Activated T-cell treated with anti-CD3 and anti-CD28 coated beads for 1 hour (primary cell): ENCODE measurements at places on chromosomes 1 and 21.

DNA sequence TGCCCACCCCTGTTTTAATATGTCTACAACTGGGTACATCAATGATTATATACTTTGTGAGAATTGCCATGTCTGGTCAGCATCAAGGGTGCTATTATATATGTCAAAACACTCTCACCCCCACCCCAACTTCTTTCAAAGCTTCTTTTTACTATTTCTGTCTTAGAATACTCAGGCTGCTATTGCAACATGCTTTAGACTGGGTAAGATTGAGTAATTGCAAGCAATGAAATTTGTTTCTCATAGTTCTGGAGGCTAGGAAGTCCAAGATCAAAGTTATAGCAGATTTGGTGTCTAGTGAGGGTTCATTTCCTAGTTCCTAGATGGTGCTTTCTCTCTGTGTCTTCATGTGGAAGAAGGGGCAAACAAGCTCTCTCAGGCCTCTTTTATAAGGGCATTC lies 100.5 kb upstream of the KCNK1 start:
- DNase-seq, result no peak

DNA sequence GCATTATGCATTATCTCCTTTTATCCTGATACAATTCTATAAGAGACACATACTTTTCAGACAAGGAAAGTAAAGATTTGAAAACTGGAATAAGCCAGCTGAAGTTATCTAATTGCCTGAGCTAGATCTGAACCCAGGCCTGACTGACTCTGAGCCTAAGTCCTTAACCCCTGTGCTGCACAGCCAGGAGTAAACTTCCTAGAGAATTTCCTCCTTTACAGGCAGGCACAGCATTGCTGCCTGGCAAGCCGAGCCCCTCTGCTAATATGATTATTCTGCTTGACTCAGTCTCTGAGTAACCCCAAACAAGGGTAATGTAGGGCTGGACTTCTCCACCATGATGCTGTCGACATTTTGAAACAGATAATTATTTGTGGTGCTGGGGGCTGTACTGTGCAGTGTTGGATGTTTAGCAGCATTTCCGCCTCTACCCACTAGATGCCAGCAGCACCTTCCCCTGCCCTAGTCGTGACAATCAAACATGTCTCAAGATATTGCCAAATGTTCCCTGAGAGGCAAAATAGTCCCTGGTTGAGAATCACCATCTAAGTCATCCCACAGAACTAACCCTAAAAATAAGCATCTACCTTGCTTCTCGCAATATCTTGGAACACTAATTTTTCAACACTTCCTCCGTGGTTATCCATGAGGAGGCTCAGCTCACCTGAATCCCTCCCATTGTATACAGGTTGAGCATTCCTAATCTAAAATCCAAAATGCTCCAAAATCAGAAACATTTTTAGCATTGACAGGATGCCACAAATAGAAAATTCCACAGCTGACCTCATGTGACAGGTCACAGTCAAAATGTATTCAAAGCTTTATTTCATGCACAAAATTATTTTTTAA lies 18.5 kb downstream of the CAMK1G start:
- DNase-seq, result no peak

DNA sequence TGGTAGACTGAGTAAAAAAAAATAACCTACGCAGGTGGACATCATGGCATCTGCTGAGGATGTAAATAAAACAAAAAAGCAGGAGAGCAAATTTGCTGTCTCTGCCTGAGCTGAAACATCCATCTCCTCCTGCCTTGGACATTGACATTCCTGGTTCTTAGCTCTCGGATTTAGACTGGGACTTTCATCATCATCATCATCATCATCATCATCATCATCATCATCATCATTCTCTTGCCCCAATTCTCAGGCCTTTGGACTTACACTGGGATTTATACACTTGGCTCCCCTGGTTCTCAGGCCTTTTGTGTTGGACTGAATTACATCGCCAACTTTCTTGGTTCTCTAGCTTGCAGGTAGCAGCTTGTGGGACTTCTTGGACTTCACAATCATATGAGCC lies 308.4 kb upstream of the BEND5 start:
- no peak for DNase-seq

DNA sequence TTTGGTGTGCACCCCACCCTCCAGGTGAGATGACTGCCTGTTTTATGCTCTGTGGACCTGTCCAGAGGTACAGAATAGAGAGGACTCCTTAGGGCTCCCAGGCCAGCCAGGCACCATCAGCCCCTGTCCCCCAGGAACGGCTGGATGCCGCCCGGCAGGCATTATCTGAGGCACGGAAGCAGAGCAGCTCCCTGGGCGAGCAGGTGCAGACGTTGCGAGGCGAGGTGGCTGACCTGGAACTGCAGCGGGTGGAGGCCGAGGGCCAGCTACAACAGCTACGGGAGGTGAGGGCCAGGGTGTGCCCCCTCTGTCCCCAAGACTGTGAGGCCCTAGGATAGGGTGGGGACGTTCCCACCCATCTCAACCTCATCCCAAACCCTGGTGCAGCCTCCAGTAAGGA lies 10.8 kb downstream of the MFAP2 start:
- DNase-seq, result no peak

DNA sequence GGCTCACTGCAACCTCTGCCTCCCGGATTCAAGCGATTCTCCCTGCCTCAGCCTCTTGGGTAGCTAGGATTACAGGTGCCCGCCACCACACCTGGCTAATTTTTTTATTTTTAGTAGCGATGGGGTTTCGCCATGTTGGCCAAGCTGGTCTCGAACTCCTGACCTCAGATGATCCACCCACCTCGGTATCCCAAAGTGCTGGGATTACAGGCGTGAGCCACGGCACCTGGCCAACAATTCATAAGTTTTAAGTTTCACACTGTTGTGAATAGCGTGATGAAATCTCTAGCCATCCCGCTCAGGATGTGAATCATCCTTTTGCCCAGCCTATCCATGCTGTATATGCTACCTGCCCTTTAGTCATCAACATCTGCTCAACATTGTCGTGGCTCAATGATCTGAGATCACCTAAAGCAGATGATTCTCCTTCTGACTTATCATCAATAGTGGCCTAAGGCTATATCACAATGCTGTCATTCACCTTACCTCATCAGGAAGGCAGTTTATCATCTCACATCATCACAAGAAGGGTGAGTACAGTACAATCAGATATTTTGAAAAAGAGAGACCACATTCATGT lies 2.6 kb downstream of the PFDN2 start:
- no peak for DNase-seq

- peak; percentile 7 for DNase-seq
Observed at GRCh38 chr1:210726621-210727020, 397.9 kb downstream of the HHAT start.

- DNase-seq, result no peak
Observed at GRCh38 chr1:94276988-94277434, 39.6 kb upstream of the ARHGAP29 start.

DNA sequence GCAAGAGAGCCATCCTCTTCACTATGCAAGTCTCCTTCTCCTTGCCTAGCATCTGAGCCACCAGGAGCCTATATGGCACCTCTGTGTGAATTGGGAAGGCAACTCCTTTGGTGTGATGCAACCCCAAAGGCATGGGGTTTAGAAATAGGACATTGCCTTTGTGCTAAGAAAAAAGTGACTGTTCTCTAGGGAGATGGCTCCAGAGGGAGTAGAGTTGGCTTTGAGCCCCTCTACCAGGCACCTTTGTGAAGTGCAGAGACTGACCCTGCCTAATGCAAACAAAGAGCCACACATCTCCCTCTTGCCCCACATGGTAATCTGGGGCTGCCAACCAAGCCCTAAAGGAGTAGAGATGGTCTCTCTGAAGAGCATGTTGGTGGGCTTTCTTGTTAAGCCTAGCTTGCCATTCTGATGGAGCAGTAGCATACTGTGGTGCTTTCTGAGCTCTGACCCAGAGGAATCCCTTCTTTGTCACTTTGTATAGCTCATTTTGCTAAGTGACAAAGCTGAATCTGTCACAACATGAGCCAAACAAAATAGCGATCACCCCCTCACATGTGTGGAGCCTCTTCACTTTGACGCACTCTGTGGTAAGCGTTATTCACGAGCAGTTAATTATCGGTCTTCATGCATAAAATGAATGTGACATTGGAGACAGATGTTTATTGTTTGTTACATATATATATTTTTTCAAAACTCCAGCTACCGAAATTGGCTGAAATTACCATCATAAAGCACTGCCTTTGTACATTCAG lies 74.4 kb downstream of the RWDD3 start:
- no peak for DNase-seq

- no peak for DNase-seq
Observed at GRCh38 chr1:160713161-160713560, 1.5 kb upstream of the CD48 start.

DNA sequence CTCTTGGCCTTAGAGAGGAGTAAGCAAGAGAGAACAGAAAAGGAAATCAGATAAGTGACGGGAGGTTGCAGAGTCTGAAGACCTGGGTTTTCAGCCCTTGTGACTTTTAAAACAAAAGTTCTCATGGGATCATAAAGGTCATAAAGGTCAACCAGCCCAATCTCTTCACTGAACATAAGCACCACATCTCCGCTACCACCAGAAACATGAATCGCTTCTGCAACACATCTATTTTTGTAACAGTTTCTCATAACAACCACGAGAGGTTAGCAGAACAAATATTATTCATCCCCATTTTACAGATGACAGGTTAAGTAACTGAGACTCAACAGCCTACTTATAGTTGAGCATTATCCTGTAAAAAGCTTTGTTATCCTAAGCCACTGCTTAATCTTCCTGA lies 5.9 kb downstream of the TRAPPC3 start:
- DNase-seq, result no peak

- DNase-seq, result no peak
Observed at GRCh38 chr1:113676524-113676923, 82.8 kb downstream of the PHTF1 start.

- no peak for DNase-seq
Observed at GRCh38 chr1:166176416-166176815, 9.6 kb upstream of the FAM78B start.

- no peak for DNase-seq
Observed at GRCh38 chr1:229553621-229554130, 4.8 kb downstream of the ABCB10 start.

DNA sequence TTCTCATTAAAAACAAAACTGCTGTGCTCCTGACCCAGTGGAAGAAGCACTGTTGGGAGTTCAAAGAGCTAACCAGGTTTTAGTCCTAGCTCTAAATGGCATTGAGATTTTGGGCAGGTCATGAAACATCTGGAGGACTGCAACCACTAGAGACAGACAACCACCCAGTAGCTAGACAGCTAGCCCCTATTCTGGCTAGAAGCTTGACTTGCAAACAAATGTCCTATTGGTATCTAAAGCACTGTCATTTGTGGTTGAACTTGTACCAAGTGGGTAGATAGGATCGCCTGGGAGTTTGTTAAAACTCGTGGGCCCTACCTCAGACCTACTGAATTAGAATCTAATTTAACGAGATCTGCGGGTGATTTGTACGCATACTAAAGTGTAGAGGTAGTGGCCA lies 6.9 kb downstream of the RPL11 start:
- DNase-seq, result no peak

DNA sequence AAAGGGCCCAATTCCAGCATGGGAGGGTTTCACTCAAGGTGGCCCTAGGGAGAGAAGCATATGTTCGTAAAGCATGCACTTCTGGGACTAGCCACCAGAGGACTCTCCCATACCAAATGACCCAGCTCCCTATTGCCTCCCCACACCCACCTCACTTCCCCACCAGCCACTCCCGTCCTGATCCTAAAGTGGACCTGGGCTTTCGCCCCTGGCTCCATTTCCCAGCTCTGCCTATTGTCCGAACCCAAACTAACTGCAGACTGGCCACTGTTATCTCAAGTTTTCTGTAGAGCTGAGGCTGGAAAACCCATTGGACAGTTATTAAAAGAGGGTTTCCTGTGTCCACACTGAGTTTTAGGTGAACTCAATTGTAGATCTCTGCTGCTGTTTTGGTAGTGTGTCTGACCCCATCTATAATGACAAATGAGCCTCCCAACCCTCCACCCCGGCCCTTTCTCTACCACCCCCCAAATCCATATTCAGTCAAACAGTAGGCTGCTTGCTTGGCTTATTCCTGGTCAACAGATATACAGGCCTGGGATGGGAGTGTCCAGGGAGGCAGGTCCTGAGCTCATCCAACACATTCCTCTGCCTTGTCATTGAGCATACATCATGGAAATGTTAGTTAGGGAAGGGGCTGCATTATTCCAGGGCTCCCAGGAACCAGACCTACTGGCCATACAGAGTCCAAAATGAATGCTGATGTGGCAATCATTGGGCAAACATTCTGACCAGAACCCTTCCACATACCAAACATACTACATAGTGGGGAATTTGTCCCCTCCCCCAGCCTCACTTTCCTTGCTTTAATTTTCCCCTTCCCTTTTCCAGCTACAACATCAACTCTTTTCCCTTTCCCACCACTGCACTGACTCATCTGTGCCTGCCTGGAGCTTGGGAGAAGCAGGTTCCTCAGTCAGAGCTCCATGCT lies 59.2 kb downstream of the ABCA4 start:
- peak; percentile 1 for DNase-seq

GRCh38 chr1:95118067-95118499 lies 928 bp downstream of the TLCD4 start:
- DNase-seq, result peak; percentile 1

DNA sequence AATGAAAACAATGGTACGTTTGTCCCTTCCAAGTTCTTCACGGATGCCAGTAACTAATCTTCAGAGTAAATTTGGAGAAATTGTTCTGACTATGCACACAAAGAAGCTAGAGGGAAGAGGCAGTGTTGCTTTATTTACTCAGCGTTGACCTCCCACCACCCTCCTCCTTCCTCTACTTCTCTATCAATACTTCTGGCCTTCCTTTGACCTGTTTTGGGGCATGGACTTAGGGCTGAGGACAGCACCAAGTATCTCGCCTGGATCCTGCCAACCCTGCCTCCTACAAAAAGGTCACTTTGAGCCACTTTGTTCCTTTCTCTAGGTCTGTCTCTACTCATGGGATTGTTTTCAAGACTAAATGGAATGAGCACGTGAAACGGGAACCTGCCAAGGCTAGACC lies 282.6 kb downstream of the DSCAM start:
- DNase-seq, result no peak

- DNase-seq, result no peak
Observed at GRCh38 chr1:40036574-40036973, 4.0 kb upstream of the CAP1 start.

GRCh38 chr1:8663090-8663802 lies 154.2 kb downstream of the RERE start:
- no peak for DNase-seq

- no peak for DNase-seq
Observed at GRCh38 chr1:34441259-34442069, 264.8 kb downstream of the C1orf94 start.

DNA sequence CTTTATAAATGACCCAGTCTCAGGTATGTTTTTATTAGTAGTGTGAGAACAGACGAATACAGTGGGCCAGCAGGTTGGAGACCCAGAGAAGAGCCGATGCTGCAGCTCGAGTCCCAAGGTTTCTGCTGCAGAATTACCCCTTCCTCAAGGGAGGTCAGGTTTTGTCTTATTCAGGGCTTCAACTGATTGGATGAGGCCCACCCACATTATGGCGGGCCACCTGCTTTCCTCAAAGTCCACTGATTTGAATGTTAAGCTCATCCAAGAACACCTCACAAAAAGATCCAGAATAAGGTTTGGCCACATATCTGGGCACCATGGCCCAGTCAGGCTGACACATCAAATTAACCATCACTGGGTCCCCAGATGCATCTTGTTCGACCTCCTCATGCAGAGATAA lies 40.9 kb downstream of the FBXO2 start:
- no peak for DNase-seq

GRCh38 chr1:110872366-110872744 lies 593 bp upstream of the CD53 start:
- DNase-seq, result no peak

- no peak for DNase-seq
Observed at GRCh38 chr1:172040466-172040865, 199.2 kb downstream of the DNM3 start.

- no peak for DNase-seq
Observed at GRCh38 chr1:107963008-107963407, 2.0 kb downstream of the VAV3 start.

- DNase-seq, result no peak
Observed at GRCh38 chr1:160576884-160577283, 2.4 kb downstream of the CD84 start.
